ENCODE measurements at places on chromosomes 2 and 18.

- DNase-seq, result no peak
Observed at GRCh38 chr2:203880557-203881125, 13.1 kb downstream of the CTLA4 start.

GRCh38 chr2:12141618-12142258 lies 395.3 kb downstream of the LPIN1 start:
- no peak for DNase-seq

DNA sequence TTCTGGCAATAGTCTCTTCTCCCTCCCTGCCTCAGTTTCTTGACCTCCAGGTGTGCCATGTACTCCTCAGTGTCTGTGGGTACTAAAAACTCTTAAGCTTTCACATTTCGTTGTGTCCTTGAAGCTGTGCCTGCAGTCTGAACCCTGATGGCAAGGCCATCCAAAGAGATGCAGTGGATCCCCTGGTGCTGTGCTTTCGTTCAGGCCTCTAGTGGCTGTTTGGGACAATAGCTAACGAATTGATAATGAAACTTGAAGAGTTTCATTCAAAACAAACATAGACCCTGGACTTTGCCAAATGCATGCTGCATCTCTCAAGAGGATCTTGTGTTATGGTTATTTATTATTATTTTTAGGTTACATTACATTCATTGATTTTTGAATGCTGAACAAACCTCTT lies 523.1 kb upstream of the FSIP2 start:
- DNase-seq, result no peak

DNA sequence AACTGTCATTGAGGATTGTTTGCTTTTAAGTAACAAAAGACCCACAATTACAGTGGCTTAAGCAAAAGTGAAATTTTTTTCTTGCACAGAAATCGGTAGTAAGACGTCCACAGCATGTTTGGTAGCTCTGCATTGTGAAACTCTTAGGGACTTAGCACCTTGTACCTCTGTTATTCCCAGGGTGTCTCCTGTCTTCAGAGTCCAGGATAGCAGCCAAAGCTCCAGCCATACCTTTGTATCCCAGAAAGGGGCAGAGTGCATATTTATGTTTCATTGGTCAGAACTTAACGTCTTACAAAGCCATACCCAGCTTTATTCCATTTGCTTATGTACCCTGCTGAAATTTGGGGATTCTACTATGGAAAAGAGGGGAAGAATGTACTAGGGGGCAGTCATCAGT lies 32.8 kb downstream of the RMND5A start:
- no peak for DNase-seq

DNA sequence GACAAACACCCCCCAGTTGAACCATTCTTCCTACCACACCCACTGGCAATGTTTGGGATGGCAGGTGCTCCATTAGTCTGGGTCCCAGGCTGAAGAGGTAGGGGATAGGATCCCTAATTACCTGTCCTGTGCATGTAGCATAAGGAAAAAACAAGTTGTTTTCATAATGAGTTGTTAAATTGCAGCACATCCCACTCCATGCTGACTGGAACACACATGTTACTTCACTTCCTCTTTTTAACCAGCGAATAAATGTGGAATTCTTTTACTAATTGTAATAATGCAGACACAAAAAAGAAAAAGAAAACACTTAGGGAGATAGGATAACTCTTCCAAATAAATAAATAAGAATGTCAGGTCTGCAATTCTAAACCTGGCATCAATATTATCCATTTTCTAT lies 11.8 kb upstream of the CBLN2 start:
- no peak for DNase-seq

DNA sequence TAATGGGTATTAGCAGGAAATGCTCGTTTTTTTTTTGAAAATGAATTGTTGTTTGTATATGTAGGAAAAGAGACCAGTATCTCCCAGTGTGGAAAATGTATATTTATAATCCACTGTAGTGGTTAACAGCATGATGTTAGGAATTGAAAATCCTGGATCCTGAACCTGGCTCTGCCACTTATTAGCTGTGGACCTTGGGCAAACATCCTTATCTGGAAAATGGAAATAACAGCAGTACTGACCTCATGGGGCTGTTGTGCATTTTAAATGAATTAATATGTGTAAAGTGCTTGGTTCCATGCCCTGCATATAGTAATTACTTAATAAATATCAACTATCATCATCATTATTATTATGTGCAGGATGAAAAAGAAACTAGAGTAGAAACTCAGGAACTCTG lies 251.3 kb downstream of the CDCA7 start:
- no peak for DNase-seq

DNA sequence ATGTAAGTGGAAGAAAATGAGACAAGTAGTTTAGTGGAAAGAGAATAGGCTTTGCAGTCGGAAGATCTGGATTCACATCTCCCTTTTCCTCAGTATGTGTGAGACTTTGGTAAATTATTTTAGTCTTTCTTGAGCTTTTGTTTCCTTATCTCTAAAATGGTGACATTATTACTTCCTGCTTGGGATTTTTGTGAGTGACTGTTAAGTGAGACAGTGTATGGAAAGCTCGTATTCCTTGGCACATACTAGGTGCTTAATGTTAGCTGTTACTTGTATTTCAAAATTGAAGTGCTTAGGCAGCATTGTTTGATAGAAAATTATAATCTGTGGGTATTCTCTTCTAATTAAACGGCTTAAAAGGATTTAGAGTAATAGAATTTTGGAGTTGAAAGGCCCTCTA lies 2.0 kb downstream of the ZNF638 start:
- no peak for DNase-seq

- DNase-seq, result no peak
Observed at GRCh38 chr2:207716056-207716455, 4.6 kb downstream of the CCNYL1 start.

DNA sequence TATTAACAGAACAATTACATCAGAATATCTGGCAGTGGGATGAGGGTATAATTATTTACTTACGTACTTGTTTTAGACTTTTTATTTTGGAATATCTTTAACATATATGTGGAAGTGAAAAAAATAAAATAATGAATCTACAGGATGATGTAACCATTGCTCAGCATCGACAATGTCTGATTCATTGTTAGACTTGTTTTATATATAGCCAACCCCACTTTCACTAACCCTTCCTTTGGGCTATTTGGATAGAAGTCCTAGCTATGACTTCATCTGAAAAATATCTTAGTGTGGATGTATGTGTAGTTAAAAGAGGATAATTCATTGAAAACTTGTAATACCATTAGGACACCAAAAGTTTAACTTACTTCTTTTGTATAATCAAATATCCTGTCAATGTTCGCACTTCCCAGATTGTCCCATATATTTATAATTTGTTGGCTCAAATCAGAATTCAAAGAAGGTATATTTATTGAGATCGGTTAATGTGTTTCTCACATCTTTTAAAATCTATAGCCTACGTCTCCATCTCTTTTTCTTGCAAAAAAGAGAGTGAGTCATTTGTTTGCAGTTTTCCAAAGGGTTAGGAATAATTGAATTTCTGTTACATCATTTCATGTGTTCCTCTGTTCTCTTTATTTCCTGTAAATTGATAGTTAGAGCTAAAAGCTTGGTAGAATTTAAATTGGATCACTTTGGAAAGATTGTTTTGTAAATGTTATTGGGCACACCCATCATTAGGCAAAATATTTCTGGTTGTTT lies 506.1 kb upstream of the FAM98A start:
- no peak for DNase-seq

- DNase-seq, result no peak
Observed at GRCh38 chr2:21939967-21940366, 816.2 kb downstream of the TDRD15 start.

GRCh38 chr18:79375441-79376154 lies 20.1 kb upstream of the NFATC1 start:
- no peak for DNase-seq

GRCh38 chr2:161943011-161943410 lies 131.0 kb downstream of the DPP4 start:
- no peak for DNase-seq

GRCh38 chr18:47683774-47684173 lies 246.7 kb downstream of the SMAD2 start:
- DNase-seq, result no peak

DNA sequence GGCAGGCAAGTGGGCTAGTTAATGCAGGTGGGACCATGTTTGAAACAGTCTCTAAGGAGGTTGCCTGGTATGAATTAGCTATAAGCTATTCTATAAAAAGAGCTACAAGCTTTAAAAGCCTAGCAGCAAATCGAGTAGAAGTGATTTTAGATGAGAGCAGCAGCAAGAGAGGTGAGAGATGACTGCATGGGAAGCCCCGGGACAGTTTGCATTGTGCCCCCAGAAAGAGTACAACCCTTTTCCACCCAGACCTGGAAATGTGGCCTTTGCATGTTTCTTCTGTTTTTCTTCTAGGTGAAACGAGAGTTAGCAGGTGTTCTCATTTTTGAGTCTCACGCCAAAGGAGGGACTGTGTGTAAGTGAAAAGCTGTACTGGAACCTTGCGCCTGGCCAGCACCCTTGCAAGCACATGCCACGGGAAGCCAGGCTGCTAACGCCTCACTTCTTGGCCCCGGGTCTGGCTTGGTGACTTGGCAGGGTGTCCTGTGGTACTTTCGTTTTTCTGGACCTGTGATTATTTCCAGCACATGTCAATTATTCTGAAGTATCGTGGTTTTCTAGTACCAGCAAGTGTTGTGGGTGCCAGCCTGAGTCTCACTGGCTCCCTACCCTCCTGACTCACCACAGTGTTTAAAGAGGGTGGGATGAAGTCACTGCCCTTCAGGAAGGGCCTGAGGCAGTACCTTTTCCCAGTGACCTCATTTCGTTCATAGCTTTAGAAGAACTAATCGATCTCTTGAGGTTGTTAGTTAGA lies 90.3 kb upstream of the MAP3K20 start:
- no peak for DNase-seq

DNA sequence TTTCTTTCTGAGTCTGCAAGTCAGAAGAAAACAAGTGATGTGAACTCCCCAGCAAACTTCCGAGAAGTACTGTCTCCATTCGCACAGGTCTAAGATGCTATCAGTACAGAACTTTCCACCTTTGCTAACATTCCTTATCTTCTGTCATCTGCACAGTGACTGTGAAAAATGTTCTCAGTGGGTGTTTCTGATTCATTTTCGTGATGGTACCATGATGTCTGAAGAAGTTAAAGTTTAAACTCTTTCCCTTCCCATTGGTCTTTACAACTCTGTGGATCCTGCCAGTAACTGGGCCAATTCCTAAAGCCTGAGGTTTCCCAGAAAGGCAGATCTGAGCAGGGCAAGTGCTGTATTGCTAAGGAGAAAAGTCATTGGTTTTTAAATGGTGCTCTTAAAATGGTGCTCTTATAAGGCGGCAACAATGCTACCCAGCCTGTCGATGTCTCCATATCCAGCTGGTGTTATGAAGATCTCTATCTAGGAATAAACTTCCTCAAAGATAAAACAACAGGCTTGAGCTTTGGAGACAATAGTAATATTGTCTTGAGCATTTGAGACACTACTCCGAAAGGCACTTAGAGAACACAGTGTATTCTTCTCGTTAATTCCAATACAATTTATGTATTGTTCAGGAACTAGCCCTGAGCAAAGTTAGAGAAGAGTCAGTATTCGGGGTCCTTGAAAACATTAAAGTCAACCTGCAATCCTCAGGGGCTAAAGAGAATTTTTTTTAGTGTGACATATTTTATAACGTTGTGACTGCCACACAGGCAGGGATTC lies 232.3 kb downstream of the OSR1 start:
- no peak for DNase-seq

DNA sequence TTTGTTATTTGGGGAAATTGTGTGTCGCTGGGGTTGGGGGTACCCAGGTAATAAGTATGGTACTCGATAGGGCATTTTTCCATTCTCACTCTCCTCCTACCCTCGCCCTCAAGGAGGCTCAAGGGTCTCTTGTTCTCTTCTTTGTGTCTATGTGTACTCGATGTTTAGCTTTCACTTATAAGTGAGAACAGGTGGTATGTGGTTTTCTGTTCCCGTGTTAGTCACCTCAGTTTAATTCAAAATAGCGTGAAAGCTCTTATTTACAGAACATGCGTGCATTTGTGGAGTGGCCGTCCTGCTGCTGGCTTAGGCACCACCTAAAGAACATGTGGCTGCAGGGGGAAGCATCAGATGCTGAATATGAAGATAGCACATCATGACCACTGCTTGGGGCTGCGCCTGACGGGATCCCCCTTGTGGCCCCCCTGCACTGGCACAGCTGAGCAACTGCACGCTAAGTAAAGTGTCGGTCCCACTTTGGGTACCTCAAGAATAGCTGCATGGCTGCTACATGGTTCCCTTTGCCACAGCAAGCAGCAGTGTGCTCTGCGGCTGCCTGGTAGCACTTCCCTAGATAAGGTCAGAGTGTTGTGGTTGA lies 569.0 kb downstream of the DCDC2C start:
- DNase-seq, result peak; percentile 33

GRCh38 chr2:2839782-2840531 lies 508.9 kb upstream of the MYT1L start:
- no peak for DNase-seq

DNA sequence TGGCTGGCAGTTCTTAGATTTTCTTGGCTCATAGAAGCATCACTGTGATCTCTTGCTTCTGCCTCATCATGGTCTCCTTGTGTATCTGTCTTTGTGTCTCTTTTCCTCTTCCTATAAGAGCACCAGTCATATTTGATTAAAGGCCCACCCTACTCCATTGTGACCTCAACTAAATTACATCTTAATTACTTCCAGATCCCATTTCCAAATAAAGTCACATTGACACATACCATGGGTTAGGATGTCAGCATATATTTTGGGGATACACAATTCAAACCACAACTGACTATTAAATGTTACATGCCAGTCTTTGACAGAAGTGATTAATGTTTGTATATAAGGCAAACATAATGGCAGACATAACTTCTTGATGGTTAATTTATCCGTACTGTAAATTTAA lies 27.3 kb upstream of the TMX3 start:
- DNase-seq, result no peak

DNA sequence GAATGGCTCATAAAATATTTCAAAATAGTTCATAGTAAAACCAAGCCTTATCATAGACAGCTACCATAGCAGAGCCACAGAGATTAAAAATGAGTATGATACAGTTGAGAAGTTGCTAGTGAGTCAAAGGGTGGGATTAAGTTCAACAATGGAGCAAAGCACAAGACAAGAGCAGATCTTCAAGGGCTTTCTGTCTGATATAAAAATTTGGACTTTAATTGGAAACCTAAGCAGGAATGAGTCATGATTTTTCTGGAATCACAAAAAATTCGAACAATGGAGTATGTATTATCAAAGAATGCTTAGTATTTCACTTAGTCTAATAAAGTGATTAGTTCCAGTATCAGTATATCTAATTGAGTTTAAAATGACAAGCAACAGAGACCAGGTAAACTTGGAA lies 487.3 kb upstream of the NETO1 start:
- DNase-seq, result no peak

DNA sequence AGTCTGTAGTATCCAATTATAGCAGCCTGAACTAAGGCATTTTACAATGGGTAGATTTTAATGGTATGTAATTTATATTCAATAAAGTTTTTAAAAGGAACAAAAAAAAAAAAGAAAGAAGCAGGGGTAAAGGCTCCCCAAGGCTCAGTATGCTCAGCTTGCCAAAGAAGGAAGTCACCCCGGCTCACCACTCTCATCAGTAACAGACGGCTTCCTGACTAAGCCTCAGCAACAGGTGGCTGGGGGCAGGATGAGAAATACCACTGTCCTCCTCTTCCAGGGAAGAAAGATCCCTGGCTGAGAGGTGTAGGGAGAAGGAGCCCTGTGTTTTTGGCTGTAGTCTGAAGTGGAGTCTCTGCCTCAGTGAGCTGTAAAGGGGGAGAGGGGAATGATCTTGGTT lies 121.2 kb downstream of the ARHGEF4 start:
- no peak for DNase-seq
